Left lung (tissue), 14 donors: ENCODE measurements at places on chromosomes 16 and 17.

DNA sequence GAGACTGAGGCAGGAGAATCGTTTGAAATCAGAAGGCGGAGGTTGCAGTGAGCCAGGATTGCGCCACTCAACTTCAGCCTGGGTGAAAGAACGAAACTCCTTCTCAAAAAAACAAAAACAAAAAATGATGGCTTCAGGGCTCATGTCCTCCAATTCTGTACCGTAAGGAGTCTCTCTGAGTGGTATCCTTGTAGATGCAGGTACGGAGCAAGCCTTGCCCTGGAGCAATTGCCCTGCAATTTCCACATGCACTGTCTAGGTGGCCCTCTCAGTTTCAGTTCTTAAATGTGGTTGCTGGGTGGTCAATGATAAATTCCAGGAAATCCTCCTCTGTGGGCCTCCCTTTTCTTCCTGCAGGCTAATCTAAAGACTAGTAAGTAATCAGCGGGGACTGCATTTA is 10.6 kb downstream of the TMEM238L start:
- no peak for DNase-seq

DNA sequence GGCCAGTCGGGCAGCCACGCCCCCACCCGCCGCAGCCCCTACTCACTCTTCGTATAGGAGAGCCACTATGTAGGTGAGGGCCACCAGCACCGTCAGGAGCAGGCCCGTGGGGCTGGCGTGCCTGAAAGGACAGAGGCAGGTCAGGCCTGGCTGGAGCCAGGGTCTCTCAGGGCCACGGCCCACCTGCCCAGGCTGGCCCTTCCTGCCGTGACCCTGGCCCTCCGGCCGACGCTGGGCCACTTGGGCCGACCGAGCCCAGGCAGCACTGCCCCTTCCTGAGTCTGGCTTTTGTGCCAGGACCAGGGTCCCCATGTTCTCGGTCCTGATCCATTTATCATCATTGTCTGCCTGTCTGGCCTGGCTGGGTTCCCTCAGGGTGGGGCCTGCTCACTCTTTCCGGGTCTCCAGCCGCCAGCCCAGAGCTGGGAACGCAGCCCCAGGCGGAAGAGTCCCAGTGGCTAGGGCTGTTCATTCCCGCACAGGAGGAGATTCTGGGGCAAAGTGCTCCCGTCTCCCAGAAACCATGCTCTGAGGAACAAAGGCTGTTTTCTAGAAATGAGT is 10.1 kb upstream of the RASD1 start:
- peak; percentile 76 for DNase-seq

DNA sequence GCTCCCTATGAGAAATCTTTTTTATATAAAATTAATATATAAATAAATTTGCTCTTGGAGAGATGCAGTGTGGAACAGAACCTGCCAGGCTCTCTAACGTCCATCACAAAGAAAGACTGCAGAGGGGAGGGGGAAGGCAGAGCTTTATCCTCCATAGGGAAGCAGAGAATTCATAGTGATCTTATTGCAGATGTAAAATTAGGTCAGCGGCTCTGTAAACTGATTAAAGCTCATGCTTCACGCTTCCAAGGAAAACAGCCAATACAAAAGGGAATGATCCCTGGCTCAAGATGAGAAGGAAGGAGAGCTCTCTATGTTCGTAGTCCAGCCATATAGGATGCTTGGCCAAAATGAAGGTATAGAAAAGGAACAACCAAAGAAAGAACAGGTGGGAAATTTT is 532.3 kb upstream of the PSMD7 start:
- no peak for DNase-seq

GRCh38 chr16:88673716-88674379 is 11.0 kb upstream of the MVD start:
- no peak for DNase-seq

GRCh38 chr17:48575066-48575582 is 3.0 kb downstream of the HOXB4 start:
- no peak for DNase-seq
